ENCODE measurements at places on chromosomes 13 and 19.

- DNase-seq: no peak
Observed at GRCh38 chr13:94822356-94822755, 110.0 kb upstream of the SOX21 start.

GRCh38 chr13:66914155-66914554, 316.0 kb downstream of the PCDH9 start:
- no peak for DNase-seq

DNA sequence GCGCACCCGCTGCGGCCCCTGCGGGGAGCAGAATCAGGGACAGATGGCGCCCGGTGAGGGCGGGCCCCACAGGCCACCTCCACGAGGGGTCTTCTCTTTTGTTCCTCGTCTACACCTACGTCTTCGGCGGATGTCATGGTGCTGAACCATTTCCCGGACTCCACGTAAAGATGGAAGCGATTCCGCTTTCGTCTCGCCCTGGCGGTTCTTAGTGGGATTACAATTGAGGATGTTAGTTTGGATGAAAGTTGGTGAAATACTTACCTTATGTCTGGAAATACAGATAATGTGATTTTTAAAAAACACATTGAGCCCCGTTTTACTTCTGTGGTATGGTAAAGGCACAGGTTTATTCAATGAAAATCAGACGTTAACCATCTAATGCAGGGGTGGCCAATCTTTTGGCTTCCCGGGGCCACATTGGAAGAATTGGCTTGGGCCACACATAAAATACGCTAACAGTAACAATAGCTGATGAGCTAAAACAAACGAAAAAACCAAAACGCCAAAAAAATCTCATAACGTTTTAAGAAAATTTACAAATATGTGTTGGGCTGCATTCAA, 1.4 kb upstream of the ZMYM5 start:
- DNase-seq: peak; percentile 86

DNA sequence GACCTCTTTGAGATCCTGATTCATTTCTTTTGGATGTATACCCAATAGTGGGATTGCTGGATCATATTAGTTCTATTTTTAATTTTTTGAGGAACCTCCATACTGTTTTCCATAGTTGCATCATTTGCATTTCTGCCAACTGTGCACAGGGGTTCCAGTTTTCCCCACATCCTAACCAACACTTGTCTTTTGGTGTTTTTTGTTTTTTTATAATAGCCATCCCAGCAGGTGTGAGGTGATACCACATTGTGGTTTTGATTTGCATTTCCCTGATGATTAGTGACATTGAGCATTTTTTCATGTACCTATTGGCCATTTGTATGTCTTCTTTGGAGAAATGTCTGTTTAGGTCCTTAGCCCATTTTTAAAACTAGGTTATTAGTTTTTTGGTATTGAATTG, 18.8 kb upstream of the GPR183 start:
- DNase-seq: no peak

DNA sequence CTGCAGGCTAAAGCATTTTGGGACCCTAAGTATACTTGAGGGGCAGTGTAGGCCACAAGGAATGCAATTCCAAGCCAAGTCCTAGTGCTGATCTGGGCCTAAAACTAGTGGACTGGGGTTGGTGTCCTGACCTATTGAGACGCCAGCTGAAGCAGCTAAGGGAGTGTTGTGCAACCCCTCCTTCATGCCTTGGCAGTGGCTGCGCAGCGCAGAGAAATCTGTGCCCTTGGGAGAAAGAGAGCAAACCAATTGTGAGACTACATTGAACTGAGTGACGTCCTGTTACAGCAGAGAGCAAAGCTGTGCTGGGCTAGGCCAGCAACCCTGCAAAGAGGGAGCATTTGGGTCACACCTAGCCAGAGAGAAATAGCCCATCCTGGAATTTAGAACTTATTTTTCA, 2715.0 kb upstream of the PCDH20 start:
- no peak for DNase-seq

- DNase-seq: no peak
Observed at GRCh38 chr19:29760752-29761502, 45.9 kb upstream of the C19orf12 start.

DNA sequence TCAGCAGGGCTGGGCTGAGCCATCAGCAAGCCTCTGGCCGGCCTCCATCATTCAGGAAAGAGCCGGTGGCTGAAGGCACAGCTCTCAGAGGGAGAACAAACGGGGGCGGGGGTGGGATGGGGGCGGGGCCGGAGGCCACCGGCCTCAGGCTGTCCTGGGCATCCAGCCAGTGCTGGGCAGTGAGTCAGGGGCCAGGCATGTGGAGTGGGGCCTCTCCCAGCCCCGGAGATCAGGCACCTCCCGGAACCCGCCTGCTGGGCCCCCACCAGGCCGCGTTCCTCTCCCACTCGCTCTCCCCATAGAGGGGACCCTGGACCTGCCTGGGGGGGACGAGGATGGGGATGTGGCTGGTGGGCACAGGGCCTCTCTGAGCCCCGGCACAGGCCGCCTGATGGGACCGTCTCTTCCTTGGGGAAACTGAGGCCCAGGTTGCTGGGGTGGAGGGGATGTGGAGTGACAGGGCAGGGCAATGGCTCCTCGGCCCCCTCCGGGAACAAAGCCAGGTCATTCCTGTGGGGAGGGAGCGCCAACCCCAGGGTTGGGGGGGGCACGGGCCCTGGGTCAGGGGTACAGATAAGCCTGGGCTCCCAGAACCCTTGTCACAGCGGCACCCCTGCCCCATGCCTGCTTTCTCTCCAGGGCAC, 12.9 kb downstream of the SPC24 start:
- peak; percentile 96 for DNase-seq

DNA sequence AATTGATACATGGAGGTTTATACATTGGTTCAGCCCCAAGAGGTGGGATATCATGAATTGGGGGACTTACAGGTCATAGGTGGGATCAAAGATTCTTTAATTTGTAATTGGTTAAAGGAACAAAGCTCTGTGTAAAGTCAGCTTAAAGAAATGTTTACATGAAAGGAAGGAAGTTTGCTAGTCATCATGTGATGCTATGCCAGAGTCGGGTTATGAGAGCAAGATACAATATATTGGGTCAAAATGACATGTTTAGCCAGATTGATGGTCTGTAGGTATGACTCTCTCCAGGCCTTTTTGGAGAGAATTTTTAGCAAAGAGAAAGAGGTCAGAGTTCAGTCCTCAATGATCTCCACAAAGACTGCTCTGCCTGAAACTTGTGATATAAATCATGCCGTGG, 5.3 kb upstream of the CYSLTR2 start:
- DNase-seq: no peak

DNA sequence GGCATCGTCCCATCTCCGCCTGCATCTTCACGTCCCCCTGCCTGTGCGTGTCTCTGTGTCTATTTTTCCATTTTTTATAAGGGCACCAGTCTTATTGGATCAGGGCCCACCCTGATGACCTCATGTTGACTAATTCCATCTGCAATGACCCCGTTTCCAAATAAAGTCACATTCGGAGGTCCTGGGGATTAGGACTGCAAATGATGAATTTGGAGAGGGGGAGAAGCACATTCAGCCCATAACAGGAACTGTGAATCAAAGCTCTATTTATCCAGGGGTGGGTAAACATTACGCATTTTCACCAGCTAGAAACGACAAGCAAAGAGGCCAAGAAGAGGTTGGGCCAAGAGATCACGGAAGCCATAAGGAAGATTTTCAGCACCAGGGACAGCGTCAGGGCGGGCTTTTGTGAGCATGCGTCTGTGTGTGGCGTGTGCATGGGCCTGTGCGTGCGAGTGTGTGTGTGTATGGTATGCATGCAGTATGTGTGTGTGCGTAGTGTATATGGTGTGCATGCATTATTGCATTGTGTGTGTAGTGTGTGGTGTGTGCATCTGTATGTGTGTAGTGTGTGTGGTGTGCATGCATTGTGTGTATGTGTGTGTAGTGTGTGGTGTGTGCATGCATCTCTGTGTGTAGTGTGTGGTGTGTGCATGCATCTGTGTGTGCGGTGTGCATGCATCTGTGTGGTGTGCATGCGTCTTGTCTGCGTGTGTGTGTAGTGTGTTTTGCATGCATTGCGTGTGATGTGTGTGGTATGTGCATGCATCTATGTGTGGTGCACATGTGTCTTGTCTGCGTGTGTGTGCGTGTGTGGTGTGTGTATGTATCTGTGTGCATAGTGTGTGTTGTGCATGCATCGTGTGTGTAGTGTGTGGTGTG, 19.6 kb downstream of the CELF5 start:
- peak; percentile 9 for DNase-seq

DNA sequence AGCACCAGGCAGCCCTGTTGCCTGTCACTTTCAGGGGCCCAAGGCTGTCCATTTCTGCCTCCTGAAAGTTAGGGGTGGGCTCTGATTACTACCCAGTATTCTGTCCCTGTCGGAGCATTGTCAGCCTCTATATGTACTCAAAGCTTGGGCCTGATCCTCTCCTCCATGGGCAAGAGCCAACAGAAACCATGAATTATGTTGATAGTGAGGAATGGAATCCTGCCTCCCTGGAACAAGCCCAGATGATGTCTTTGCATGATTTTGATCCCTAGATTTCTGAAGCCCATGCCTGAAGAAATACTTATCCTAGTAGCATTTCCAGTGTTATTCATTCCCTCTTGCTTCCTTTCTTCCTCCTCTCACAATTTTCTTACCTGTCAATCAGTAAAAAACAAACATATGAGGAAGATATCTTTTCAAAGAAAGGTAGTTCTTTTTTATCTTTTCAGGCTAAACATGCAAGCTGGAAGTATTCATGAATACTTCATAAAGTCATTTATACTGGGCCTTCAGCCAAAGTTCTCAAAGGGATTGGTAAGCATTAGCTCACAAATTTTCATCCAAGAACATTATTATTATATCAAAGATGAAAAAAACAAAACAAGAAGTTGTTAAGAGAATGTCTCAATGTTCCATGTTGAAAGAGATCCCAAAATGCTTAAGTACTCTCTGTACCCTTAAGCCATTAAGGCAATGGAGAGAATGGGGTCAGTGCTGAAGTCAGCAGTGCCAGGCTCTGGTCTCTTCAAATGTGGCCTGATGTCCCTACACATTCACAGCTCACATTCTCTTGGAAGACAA, 171.7 kb downstream of the NHLRC3 start:
- peak; percentile 74 for DNase-seq

GRCh38 chr13:49932066-49932465, 4.1 kb downstream of the SPRYD7 start:
- DNase-seq: no peak
